ENCODE measurements at places on chromosomes 4 and X. TPM values are rescaled to one million over a fixed set of nuclear protein-coding genes. Genes with fewer than 3 reads are reported as not detected.

- DNase-seq = no peak
These were observed 426.6 kb downstream of the MAPK10 start for GRCh38 chr4:85933291-85933640.

DNA sequence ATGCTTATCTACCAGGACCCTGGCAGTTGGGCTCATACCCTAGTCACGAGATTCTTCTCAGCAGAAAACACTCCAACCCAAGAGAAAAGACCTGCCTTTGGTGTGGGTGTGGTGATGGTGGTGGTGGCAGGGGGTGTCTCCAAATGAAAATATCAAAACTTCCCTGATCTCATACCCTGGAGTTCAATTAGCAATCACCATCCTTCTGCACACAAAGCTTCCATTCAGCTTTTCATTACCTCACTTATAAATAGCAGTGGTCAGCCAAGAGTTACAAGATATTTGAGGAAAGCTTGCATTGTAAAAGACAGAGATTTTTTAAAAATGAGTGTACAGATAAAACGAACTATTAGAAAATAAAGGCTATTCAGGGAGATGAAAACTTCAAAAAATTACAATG, 580.8 kb upstream of the MAGEB2 start:
- no peak for DNase-seq

DNA sequence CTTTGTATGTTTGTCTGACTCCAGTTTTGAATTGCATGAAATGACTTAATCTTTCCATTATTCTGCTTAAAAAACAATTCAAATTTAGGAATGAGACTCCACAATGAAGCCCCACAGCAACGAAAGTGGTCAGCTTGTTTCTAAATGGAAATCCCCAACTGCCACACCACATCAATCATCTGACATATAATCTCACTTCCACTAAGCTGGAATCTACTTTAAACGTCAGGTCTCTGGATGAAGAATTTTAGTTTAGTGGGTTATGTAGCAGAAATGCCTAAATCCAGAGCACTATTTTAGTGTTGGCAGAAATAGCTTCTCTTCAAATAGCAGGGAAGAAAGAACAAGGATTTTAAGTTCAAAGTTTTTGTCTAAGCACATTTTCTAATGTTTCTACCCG, 1.7 kb upstream of the BMP2K start:
- DNase-seq = no peak

- no peak for DNase-seq
These were observed 93.6 kb upstream of the DHX15 start for GRCh38 chr4:24677909-24678308.

The GALNTL6 gene
- polyA plus RNA-seq = 0.98 TPM

The MOSPD2 gene
- polyA plus RNA-seq = 20.7 TPM

GRCh38 chr4:183008492-183008891, 90.6 kb upstream of the WWC2 start:
- no peak for DNase-seq

DNA sequence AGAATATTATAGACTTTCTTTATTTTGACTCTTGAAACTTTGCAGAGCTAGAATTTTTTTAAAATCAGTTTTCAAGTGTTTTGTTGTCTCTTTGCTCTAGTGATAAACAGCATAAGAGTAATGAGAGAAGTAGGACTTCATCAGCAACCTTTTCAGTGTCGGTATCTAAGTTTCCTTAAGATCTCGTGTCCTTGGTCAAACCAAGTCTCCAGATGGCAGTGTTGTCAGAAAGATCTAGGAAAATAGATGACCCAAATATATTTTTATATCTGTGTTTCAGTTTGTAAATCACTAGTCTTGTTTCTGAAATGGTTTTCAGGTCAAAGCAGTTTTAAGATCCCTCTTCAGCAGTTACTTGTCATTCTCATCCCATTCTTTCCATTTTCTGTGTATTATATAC, 438.3 kb downstream of the RAPGEF2 start:
- DNase-seq = no peak

- DNase-seq = no peak
These were observed 17.8 kb upstream of the LRCH2 start for GRCh38 chrX:115251458-115252233.

DNA sequence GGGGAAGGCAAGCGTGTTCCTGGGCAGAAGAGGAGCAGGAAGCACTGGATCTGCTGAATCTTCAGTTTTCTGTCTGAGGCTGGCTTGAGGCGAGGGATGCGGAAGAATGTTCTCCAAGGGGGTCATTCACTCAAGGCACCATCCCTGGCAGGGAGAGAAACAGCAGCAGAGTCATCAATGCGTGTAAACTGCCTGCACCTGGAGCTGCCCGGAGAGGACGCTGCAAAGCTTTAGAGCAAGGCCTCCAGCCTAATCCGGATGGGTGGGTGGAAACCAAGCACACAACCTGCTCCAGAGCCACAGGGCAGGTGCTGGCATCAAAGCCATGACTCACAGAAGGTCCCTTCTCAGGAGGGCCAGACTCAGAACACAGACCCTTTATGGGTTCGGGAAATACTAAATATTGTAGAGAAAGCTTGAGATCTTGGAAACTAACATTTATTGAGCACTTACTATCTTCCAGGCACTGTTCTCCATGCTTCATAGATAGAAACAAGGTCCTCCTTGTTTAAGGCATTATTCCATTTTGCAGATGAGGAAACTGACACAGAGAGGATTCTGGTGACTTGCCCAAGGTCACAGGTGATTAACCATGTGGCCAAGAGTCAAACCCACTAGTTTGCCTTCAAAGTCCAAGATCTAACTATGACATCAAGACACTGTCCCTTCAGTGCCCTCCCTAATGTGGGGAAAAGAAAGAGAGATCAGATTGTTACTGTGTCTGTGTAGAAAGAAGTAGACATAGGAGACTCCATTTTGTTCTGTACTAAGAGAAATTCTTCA, 7.7 kb downstream of the PROM1 start:
- no peak for DNase-seq

Data from right renal cortex interstitium (tissue), 3 donors.